ENCODE measurements at places on chromosomes 7 and 10. TPM values are rescaled to one million over a fixed set of nuclear protein-coding genes. Genes with fewer than 3 reads are reported as not detected.

Gene OR9A2
- total RNA-seq: not detected

DNA sequence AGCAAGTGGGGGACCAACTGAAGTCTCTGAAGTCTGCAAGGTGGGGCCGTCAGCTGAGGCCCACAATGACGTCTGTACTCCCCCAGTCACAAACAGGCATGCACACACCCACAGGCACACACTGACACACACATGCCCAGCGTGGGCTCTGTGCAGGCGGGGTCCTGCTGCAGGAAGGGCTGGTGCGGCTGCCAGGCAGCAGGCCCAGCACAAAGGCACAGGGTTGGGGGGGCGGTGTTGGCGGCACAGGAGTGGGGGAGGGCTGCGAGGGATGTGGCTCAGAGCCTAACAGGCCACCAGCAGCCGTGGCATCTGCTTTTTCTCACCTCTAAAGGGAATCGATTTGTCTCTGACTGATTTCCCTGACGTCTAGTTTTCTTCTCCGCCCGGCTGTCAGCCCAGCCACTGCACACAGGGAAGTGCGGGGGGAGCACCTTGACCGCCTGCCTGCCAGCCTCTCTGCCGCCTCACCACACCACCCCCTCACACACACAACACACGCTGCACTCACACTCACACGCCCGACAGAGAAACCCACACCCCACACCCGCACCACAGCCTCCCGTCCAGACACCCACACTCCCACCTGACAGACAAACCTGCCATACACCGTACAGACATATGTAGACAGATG lies 43.5 kb upstream of the ZMIZ1 start:
- H3K4me3 ChIP-seq: no peak overlapping the region
- H3K27me3 ChIP-seq: no peaks in the 10 kb centered on the region
- DNase-seq: peak; percentile 79
- H3K36me3 ChIP-seq: no peaks in the 10 kb centered on the region
- peaks cover 5% of the 10 kb centered on the region for H3K4me1 ChIP-seq

Gene UCMA
- total RNA-seq: not detected

Gene MYL7
- not detected for total RNA-seq

Gene MRLN
- total RNA-seq: not detected

DNA sequence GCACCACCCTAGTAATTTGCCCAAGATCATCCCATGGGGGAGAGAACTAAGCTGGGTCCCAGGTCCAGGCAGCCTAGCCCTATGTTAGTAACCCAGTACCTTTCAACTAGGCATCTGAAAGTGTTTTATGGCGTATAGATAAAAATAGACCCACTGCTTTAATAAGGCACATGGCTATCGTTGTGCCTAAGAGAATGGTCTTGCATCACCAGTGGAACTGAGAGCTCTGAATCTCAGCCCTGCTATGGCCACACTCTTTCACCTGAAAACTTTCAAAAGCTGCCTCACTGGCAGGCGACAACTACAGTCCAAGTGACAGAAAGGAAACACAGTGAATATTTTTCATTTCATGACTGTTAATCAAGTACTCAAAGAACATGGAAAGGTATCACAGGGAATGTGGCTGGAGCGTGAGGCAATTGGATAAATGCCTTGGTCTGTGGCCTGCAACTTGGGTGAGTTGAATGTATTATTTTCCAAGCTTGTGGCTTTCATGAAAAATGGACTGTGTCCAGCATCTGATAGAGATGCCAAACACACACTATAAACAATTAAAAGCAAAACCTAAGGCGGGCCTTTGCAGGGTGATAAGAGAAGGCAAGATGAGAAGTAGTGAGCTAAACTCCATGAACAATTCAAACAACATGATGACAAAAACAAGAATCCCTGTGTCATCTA lies 18.0 kb upstream of the SFMBT2 start:
- no peak for DNase-seq
- no peaks in the 10 kb centered on the region for H3K36me3 ChIP-seq
- H3K27me3 ChIP-seq: no peaks in the 10 kb centered on the region
- no peak overlapping the region for H3K4me3 ChIP-seq
- no peak overlapping the region for H3K27ac ChIP-seq

DNA sequence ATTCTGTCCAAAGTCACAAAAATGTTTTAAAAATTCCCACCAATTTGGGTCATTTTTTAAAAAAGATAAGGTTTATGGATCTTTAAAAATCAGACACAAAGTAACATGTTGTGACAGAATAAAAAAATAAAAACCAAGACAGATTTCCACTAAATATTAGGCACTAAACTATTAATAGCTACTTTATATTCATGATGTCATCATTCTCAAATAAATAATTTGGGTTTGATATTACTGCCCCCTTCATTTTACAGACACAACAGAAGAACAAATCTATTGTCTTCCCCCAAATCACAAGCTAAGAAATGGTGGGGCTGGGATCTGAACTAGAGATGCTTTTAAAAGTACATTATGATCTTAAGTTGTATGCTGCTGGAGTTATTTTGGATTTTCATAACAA lies 119.4 kb downstream of the MICU1 start:
- no peaks in the 10 kb centered on the region for H3K36me3 ChIP-seq
- H3K27ac ChIP-seq: no peak overlapping the region
- no peaks in the 10 kb centered on the region for H3K4me1 ChIP-seq
- no peaks in the 10 kb centered on the region for H3K27me3 ChIP-seq
- no peak overlapping the region for H3K4me3 ChIP-seq

Gene C10orf120
- not detected for total RNA-seq

DNA sequence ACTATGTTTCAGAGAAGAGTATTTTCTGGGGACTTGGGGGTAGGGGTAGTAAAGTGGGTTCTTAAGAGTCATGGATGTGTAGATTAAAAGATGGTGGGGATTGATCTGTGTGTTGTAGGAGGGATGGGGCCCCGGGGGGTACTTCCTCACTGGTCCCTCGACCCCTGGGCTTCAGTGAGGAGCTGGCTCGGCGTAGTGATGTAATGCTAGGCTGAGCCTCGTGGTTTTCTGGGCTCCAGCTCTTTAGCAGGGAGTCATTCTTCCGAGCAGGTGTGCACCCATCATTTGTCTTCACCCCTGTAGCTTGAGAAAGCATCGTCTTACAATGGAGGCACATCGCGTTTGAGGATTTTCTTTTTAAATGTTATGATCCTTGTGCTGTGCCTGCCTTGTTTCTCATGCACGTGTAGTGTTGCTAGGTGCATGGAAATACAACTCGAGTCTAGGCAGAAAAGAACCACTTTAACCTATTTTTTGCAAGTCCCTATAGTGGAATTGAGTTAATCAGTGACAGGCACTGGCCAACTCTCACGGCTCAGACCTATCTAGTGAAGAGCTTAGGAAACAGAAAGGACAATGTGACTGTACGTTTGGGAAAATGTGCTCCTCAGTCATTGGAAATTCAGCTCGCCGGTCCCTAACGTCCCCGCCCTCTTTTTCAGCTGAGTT lies 106.1 kb upstream of the BTBD16 start:
- H3K36me3 ChIP-seq: no peaks in the 10 kb centered on the region
- peaks cover 7% of the 10 kb centered on the region for H3K4me1 ChIP-seq
- no peak for DNase-seq
- H3K27ac ChIP-seq: no peak overlapping the region

Gene GNAT3
- total RNA-seq: not detected

DNA sequence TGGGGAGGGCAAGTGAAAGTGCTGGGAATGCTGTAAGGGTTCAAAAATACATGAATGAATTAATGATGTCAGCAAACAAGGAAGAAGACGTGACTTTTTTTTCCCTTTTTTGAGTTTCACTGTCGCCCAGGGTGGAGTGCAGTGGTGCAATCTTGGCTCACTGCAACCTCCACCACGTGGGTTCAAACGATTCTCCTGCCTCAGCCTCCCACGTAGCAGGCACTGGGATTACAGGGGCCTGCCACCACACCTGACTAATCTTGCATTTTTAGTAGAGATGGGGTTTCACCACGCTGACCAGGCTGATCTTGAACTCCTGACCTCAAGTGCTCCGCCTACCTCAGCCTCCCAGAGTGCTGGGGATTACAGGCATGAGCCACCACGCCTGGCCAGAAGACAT lies 30.0 kb downstream of the DENND10 start:
- H3K27me3 ChIP-seq: no peaks in the 10 kb centered on the region
- H3K36me3 ChIP-seq: peaks cover 53% of the 10 kb centered on the region
- peaks cover 6% of the 10 kb centered on the region for H3K4me1 ChIP-seq
- H3K4me3 ChIP-seq: no peak overlapping the region
- DNase-seq: no peak

GRCh38 chr10:11225935-11226334 lies 208.3 kb downstream of the CELF2 start:
- DNase-seq: peak; percentile 85
- H3K27ac ChIP-seq: peak overlapping the region; percentile 67
- no peaks in the 10 kb centered on the region for H3K27me3 ChIP-seq
- H3K4me3 ChIP-seq: no peak overlapping the region
- no peaks in the 10 kb centered on the region for H3K36me3 ChIP-seq

DNA sequence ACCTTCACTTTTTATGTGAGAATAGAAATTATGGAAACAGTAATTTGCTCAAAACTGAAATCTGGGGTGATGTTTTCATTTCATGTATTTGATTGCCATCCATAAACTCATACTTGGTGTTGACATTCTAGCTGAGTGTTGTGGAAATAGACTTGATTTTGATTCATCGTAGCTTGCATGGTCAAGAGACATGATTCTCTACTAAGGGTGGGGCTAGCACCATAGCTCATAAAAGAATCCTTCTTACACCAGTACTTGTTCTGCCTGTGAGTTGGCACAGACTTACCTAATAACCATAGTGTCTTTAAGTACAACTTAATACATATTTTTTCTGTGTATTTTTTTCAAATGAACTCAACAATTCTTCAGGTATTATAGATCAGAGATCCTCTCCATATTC lies 36.6 kb downstream of the RAB18 start:
- H3K27ac ChIP-seq: no peak overlapping the region
- no peak for DNase-seq
- no peaks in the 10 kb centered on the region for H3K27me3 ChIP-seq
- H3K4me3 ChIP-seq: no peak overlapping the region
- H3K36me3 ChIP-seq: peaks cover 94% of the 10 kb centered on the region

All from spleen (tissue), 13 donors.